ENCODE measurements at places on chromosomes 1 and 21.
A peak's percentile ranks its signal among the peaks of the same experiment; 100 is the strongest.

DNA sequence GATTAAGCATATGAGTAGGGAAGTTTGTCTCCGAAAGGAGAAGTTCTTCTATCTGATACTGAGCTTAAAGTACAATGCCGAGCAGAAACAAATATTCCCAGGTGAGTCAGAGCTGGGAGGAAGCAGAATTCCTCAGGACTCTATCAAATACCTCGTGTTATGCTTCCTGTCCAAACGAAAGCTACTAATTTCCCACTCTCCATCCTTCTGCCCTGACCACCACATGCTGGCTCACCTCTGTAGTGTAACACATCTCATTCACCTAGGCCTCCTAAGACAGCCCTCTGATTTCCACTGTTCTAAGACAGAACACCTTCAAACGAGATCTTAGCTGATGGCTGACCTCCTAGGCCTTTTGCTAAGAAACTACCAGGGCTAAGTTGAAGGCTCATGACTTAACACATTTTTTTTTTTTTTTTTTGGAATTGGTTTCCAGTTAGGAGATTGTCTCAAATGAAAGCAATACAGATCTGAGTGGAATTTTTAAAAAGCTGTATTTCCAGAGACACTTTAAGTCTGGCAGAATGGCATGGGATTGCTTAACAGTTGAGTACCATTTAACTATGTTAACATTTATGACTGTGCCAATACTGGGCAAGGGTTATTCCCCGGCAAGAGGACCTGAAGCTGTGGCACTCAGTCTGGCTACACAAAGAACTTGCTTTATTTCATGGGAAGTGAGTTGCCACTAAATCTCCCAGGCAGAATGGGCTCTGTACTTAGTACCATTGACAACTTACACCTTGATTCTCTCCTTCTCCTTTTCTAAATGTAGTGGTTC, 583.4 kb downstream of the DPYD start:
- no peak for DNase-seq

DNA sequence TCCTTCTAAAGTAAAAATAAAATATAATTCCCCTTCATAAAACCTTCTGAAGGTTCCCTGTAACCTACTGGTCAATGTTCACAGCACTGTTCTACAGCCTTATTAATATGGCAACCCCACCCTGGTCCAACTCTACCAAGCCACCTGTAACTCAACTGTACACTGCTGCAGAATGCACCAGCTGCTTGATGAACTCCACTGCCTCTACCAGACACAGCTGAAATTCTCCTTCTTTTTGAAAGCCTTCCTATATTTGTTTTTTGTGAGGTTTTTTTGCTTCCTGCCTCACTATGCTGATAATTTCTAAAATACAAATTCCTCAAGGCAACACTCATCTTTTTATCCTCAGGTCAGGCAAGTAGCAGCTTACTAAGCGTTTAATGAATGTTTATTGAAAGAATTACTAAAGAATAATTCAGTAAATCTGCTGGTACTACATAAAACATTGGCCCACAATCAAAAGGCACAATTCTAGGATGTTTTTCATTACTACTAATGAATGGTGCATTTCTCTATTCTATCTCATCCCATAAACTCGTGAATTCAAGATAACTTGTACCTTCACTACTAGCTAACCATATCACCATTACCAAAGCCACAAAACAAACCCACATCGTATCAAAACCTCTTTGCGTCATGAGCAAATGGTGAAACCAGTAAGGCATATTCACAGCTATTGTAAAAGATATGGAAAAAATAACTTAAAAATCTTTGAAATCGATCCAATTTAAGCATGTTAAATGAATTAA, 2.4 kb downstream of the SSX2IP start:
- no peak for DNase-seq

- no peak for DNase-seq
Observed at GRCh38 chr1:168400139-168400538, 119.5 kb downstream of the TBX19 start.

DNA sequence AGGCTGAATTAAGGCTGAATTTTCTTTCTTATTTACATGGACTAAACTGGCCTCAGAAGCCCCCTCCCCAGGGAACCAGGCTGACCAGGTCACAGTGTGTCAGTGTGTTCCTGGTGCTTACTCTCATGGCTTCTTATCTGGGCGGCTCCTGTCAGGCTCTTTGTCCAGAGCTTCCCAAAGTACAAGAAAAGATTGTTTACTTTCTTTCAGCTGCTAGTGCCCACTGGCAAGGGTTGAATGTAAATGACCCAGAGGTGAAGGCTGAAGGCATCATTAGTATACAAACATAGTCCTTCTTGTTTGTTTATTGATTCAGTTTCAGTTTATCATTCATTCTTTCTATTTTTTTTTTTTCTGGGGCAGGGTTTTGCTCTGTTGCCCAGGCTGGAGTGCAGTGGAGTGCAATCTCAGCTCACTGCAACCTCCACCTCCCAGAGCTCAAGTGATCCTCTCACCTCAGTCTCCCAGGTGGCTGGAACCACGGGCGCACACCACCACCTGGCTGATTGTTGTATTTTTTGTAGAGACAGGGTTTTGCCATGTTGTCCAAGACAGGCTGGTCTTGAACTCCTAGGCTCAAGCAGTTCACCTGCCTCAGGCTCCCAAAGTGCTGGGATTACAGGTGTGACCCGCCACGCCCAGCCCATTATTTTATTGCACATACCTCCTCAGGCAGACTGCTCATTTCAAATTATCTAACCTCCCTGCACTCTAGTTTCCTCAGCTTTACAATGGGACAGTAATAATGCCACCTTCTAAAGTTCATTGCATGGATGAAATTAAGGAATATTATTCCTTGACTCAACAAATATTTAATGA, 9.8 kb upstream of the KDM4A start:
- no peak for DNase-seq

DNA sequence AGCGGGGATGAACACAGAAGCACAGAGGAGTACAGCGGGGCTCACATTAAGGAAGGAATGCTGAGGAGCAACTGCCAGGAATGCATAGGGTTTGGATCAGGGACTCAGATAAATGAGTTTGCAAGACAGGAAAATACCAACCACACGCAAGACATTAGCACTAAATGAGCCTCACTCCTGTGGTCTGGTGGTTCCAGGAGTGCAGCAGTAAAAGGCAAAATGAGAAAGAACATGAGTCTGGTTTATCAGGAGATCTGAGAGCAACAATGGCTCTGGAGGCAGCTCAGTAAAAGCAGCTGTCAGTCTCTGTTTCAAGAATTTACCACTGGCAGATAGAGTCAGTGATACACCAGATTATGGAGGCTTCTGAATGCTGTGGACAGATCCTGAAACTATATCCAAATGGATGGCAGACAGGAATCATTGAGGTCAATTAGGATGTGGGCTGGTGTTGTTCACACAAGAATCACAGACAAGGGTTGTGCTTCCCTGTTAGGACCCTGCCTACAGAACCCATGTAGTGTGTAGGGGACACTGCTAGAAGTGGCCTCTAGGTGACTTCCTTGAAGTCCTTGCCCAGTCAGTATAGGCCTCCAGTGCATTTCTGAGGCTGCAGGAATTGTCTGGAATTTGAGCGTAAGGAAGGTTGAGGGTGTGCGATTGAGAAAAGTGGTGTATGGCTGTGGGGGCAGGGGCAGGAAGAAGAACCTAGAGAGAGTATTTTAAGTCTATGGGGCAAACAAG, 50.3 kb downstream of the CASQ2 start:
- no peak for DNase-seq

DNA sequence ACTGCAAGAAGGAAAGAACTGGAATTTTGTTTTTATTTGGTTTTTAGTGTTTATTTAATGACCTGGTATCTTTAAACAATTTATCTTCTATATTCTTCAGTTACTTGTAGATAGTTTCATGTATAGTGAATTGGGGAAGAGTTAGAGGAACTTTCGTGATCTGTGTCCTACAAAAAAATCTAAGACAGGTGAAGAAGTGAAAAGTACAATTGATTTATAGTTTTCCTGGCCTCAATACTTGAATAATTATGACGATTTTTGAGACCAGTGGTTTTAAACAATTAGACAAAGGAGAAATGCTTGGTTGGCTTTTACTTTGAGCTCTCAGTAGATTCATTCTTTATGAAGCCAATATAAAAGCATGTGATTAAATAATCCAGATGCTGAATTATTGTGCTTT, 7.5 kb downstream of the MIER1 start:
- DNase-seq, result no peak

GRCh38 chr1:171981303-171981702, 140.0 kb downstream of the DNM3 start:
- DNase-seq, result no peak

GRCh38 chr1:93554883-93555872, 107.3 kb downstream of the FNBP1L start:
- DNase-seq, result no peak

- no peak for DNase-seq
Observed at GRCh38 chr21:42199868-42200463, 19.0 kb upstream of the ABCG1 start.

- no peak for DNase-seq
Observed at GRCh38 chr1:24069817-24070216, 42.1 kb downstream of the MYOM3 start.

DNA sequence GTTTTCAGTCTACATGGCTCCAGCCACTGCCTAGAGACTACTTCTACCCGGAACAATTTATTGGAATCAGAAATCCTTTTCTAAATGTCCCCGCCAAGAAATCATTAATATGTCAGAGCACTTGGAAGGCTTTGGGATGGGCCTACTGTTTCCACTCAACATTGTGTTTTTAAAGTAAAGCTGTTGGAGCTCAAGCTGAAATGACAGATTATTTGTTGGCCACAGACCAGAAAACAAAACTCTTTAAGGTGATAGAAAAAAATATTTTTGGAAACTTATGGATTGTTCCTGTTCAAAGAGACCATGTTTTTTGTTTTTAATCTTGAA, 496 bp downstream of the VPS45 start:
- DNase-seq, result no peak

GRCh38 chr1:162422662-162423375, 10.9 kb upstream of the SH2D1B start:
- peak; percentile 94 for DNase-seq

GRCh38 chr1:30715886-30716285, 7.5 kb downstream of the MATN1 start:
- no peak for DNase-seq

DNA sequence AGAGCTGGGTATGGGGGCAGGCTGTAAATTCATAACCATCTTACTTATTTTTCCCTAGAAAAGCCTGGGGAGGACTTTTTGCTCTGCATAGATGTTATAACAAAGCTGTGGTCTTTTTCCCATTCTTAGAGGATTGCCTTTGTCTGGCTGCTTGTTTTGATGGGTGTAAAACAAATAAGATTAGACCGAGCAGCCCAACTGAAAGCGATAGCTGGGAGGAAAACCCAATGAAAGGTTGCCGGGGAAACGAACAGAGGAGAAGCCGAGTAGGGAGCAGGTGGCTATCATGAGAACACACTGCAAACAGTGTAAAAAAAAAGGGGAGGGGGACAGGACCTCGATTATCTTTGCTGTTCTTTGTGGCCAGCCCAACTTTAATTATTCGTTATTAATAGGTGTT, 1.9 kb downstream of the ELAVL4 start:
- no peak for DNase-seq

GRCh38 chr1:110123224-110123623, 11.0 kb downstream of the UBL4B start:
- no peak for DNase-seq

DNA sequence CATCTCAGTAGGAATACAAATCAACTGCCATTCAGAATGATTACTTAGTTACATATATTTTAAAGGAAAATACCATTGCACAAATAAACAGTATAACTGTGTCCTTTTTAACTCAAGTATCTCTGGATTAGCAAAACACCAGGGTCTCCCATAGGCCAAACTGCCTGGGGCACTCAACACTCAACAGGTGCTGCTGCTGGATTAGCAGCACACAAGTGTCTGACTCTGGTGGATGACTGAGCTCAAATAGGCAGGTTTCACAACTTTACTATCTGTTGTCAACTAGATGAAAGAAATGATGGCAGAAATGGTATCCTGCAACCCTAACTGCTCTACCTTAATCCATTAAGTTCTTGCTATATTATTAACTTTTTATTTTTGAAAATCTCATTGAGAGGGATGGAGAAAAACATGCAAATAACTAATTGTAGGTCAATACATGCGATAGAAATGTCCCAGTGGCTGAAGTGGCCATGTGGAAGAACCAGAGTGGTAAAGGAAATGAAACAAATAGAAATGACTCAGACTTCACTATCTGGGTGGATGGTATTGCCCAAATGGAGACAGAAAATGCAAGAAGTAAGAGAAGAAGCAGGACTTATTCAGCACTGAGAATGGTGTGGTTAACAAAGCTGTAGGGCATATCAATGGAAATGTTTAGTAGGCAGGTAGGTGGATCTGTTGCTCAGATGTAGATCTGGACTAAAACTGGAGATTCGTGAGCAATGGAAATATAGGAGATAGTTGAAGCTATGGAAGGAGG, 90.8 kb upstream of the CCDC190 start:
- DNase-seq, result no peak

GRCh38 chr1:36324353-36324703, 883 bp upstream of the EVA1B start:
- DNase-seq, result no peak

GRCh38 chr1:236417336-236417735, 23.2 kb downstream of the EDARADD start:
- DNase-seq, result no peak

- DNase-seq, result no peak
Observed at GRCh38 chr1:230459465-230459864, 33.3 kb upstream of the PGBD5 start.

DNA sequence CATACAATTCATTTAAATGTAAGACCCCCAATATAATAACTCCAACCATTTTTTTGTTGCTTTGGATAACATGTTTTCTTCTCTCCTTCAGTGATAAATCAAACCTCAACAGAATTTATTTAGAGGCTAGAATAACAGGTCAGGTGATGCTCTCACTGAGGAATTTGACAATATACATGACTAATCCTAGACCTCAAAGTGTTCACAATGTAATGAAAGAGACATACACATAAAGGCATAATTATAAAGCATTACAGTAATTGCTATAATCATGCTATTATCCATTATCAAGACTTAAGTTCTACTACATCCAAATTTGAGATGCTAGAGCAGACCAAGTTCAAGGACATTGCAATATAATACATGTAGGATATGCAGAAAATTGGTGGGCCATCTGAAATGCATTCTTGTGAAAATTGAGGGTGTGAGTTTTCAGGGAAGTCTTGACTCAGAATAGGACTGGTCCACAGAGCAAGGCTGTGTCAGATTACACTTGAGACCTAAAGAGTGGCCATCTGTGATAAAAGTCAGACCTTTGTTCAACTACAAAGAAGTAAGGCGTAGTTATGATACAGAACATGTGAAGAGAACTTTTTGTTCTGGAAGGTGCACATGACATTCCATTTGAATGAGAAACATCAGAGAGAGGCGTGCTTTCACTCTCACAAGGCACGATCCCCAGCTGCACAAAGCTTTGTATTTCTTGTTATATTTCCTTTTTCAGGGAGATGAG, 45.5 kb downstream of the UTP25 start:
- no peak for DNase-seq

DNA sequence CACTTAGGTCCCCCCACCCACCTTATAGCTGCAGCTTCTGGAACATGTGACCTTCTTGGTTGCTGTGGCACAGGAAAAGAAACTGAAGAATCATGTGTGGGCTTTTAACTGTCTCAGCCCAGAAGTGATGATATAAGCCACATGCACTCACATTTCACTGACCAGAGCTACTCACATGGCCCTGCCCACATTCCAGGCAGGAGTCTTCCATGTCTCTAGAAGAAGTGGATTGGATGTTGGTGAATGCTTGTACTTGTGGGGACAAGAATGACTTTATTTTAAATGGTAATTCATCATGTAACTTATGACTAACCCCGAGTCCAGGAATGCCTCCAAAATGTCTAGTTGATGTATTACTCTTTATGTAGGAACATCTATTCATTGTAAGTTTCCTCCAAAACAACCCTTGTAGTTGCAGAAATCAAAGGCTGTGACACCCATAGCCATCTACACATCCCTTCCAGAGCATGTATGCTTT, 15.8 kb upstream of the CAMK1G start:
- no peak for DNase-seq
